Stimulated activated naive B cell treated with anti-CD40 and anti-IgM and Interleukin-4, amounts not matched to agents 10 μg/mL and 1 μg/mL and 100 μg/mL, for 72 hours (primary cell): ENCODE measurements at places on chromosomes 11 and 22.

DNA sequence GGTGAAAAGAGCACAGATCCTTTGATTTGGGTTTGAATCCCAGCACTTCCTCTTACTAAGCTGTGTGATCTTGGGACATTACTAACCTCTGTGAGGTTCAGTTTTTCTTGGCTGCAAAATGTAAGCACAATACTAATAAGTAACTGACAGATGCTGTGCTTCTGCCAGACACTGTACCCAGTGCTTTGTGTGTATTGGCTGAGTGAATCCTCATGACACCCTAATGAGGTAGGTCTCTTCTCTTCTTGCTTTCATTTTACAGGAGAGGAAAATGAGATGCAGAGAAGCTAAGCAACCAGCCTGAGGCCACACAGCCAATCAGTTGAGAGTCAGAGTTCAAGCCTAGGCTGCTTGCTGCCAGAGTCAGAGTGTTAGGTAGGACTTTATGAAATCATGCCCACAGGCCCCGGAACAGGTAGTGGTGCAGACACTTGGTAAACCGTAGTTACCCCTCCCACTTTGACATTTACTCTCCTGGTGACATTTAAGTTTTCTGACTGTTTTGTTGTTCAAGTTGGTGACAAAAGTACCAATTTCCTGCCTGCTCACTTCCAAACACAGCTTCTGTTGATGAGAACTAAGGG is 21.2 kb downstream of the PTPRJ start:
- peak overlapping the region; percentile 86 for H3K27ac ChIP-seq
- peaks cover 84% of the 10 kb centered on the region for H3K4me1 ChIP-seq
- no peaks in the 10 kb centered on the region for H3K36me3 ChIP-seq
- no peaks in the 10 kb centered on the region for H3K27me3 ChIP-seq

DNA sequence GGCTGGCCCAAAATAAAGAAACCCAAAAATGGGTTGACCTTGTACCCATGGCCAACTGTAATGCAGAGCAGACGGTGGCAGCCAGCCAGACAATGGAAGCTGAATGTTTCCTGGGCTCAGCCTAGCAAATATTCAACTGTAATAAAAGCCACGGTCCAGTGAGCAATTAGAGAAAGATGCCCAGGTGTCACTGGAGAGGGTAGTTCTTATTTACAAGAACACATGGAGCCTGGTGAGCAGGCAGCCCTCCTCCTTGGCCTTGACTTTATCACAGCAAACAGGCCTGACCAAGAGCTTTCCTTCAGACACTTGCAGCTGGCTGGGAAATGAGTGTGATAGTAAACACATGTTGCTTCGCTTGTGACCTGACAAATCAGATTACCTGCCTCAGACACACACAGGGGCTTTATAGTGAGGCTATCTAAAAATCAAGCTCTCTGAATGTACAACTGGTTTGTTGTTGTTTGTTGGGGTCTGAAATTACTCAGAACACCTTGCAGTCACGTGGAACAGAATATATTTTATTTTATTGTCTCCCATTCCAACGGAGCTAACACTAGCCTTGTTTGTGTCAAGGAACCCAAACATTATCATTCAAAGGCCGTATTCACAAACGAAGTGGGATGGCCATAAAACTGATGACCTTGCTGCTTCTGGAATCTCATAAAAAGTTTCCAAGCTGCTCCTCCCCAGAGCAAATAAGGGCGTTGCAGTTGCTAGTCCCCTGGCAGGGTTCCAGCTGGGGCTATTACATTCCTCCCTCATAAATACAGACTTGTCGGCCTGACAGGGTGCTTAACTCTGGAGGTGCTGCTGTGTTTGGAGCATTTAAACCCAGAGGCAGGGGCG is 161.1 kb downstream of the BBOX1 start:
- H3K27me3 ChIP-seq = peaks cover 4% of the 10 kb centered on the region
- no peak overlapping the region for H3K4me3 ChIP-seq
- no peaks in the 10 kb centered on the region for H3K36me3 ChIP-seq

- no peak overlapping the region for H3K4me3 ChIP-seq
- H3K4me1 ChIP-seq = peaks cover 2% of the 10 kb centered on the region
- H3K27me3 ChIP-seq = peaks cover 30% of the 10 kb centered on the region
- DNase-seq = no peak
- H3K36me3 ChIP-seq = no peaks in the 10 kb centered on the region
- no peak overlapping the region for H3K27ac ChIP-seq
Observed at GRCh38 chr22:48975886-48976285, 851.8 kb downstream of the BRD1 start.

- H3K4me1 ChIP-seq = peaks cover 28% of the 10 kb centered on the region
- no peak overlapping the region for H3K27ac ChIP-seq
- no peak overlapping the region for H3K4me3 ChIP-seq
- H3K36me3 ChIP-seq = no peaks in the 10 kb centered on the region
- peak; percentile 41 for DNase-seq
- no peaks in the 10 kb centered on the region for H3K27me3 ChIP-seq
Observed at GRCh38 chr22:22593964-22594656, 35.0 kb upstream of the PRAME start.

DNA sequence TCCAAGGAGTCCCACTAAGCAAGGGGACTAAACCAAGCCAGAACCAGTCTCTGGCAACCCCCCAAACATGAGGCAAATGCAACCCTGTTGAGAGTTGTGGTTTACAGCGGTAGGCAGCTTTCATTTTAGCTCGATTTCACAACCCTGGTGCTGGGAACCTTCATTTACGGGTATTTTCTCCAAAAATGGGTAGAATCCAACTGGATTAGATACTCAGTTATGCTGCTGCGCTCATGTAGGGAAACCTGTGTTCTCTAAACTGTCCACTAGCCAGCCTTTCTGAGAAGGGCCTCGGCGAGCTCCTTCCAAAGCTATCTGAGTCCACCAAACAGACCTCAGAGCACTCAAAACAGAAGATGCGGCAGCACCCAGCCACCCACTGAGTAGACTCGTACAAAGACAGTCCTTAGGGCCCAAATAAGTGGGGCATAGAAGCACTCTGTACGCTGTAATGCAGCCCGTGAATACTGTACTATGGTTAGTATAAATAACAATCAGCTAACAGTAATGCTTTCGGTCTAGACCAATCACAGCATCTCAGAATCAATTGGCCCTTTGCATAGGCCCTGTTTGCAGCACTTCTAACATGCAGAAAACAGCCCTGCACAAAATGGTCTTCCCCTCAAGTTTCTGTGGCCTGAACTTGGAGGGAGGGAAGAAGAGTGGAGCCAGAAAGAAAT is 104.7 kb downstream of the ETS1 start:
- H3K27ac ChIP-seq = peak overlapping the region; percentile 85
- peak overlapping the region; percentile 67 for H3K4me3 ChIP-seq
- H3K4me1 ChIP-seq = peaks cover 87% of the 10 kb centered on the region
- H3K27me3 ChIP-seq = no peaks in the 10 kb centered on the region

GRCh38 chr22:38452373-38453065 is 2.5 kb downstream of the KCNJ4 start:
- DNase-seq = no peak
- no peak overlapping the region for H3K27ac ChIP-seq
- no peak overlapping the region for H3K4me3 ChIP-seq
- no peaks in the 10 kb centered on the region for H3K36me3 ChIP-seq

DNA sequence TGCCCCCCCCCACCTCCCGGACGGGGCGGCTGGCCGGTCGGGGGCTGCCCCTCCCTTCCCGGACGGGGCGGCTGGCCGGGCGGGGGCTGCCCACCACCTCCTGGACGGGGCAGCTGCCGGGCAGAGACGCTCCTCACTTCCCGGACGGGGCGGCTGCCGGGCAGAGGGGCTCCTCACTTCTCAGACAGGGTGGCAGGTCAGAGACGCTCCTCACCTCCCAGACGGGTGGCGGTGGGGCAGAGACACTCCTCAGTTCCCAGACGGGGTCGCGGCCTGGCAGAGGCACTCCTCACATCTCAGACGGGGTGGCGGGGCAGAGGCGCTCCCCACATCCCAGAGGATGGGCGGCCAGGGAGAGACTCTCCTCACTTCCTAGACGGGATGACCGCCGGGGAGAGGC is 24.0 kb downstream of the RNF185 start:
- peaks cover 22% of the 10 kb centered on the region for H3K36me3 ChIP-seq
- peaks cover 4% of the 10 kb centered on the region for H3K4me1 ChIP-seq
- H3K4me3 ChIP-seq = no peak overlapping the region
- no peak overlapping the region for H3K27ac ChIP-seq
- no peak for DNase-seq

DNA sequence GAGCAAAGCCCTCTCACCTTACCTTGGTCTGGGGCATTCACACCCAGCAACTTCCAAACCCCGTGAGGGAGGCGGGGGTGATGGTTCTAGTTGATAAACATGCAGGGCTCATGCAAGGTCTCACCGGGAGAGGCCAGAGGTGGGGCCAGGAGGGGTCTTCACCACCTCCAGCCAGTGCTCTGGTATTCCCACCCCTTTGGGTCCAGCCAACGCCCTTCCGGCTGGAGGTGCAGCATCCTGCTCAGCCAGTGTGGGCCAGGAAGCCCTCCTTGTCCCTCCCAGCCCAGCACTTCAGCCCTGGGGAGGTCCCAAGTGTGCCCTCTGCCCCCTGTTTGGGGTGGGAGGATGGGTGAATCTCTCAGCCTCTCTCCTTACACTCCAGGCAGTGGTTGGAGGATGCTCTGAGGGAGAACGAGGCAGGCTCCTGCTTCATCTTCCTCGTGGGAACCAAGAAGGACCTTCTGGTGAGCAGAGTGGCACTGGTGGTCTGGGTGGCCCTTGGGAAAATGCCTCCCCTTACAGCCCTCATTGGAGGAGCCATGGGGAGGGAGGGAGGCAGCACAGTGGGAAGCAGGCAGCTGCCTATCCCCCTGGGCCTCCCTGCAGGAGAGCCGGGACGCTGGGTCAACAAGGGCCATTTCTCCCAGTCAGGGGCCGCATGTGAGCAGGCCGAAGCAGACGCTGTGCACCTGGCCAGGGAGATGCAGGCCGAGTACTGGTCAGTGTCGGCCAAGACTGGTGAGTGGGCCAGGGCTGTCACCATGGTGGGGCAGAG is 13.4 kb downstream of the RAB36 start:
- peaks cover 2% of the 10 kb centered on the region for H3K4me1 ChIP-seq
- no peak overlapping the region for H3K27ac ChIP-seq
- H3K36me3 ChIP-seq = no peaks in the 10 kb centered on the region
- no peak for DNase-seq

- no peaks in the 10 kb centered on the region for H3K27me3 ChIP-seq
- no peak for DNase-seq
- peaks cover 54% of the 10 kb centered on the region for H3K36me3 ChIP-seq
- H3K27ac ChIP-seq = peak overlapping the region; percentile 21
- H3K4me3 ChIP-seq = no peak overlapping the region
Observed at GRCh38 chr11:65205602-65205967, 23.9 kb downstream of the CAPN1 start.

GRCh38 chr22:44738347-44738715 is 14.0 kb upstream of the ARHGAP8 start:
- H3K27me3 ChIP-seq = peaks cover 6% of the 10 kb centered on the region
- H3K27ac ChIP-seq = no peak overlapping the region
- no peaks in the 10 kb centered on the region for H3K4me1 ChIP-seq
- no peak for DNase-seq
- H3K4me3 ChIP-seq = no peak overlapping the region

GRCh38 chr11:40027720-40028119 is 1431.7 kb downstream of the LRRC4C start:
- H3K4me1 ChIP-seq = no peaks in the 10 kb centered on the region
- H3K27ac ChIP-seq = no peak overlapping the region
- no peaks in the 10 kb centered on the region for H3K27me3 ChIP-seq
- no peaks in the 10 kb centered on the region for H3K36me3 ChIP-seq
- no peak for DNase-seq

DNA sequence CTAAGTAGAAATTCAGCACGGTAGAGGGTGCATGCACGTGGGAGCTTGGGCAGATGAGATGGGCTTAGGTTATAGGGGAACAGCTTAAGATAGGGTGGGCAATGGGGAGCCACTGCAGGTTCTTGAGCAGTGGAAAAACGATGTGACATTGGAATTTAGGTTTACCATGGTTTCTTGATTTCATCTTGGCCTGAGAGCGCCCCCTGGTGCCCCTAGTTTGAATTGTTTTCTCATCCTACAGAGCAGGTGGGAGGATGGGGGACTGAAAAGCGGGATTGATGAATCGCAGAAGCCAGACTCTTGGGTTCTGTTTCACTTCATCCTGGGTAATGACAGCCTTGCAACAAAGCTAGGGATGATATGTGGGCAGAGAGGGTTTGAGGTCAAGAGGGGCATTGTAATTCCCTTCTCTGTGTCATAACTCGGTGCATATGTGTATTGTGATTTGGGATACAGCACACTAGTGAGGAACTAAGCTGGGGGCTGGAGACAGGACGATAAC is 6.7 kb upstream of the MCAM start:
- H3K36me3 ChIP-seq = no peaks in the 10 kb centered on the region
- DNase-seq = no peak

- no peak for DNase-seq
- H3K36me3 ChIP-seq = no peaks in the 10 kb centered on the region
- H3K27ac ChIP-seq = no peak overlapping the region
- H3K4me1 ChIP-seq = no peaks in the 10 kb centered on the region
Observed at GRCh38 chr11:103730131-103730940, 306.1 kb upstream of the DDI1 start.

GRCh38 chr11:75733431-75734107 is 15.9 kb downstream of the MOGAT2 start:
- peaks cover 21% of the 10 kb centered on the region for H3K27me3 ChIP-seq
- no peak for DNase-seq
- H3K4me3 ChIP-seq = no peak overlapping the region
- H3K27ac ChIP-seq = no peak overlapping the region
- no peaks in the 10 kb centered on the region for H3K4me1 ChIP-seq

DNA sequence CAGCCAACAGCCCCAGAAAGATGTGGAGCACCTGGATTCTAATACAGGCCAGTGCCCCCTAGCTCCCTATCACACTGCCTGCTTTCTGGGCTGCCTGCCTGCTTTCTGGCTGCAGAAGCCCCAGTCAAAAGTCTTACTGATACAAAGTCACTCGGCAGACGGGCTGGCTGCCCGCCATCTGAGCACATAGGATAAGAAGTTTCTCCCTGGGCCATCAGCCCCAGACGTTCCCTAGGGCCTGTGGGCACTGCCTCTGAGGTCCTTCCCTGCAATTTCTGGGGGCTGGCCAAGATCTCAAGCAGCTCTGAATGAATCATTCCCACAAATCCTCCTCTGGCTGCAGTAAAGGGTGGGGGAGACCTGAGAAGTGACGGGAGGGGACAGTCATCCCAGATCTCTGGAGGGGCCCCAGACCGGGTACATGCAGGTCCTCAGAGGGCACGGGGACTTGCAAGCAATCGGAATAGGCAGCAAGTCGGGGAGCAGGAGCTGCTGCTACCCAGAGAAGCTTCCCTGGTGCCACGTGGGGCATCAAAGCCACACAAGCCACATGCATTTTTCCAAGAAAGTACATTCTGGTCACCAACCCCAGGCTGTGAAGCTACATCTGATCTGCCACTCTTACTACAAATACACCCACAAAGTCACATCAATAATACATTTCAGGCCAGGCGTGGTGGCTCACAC is 4.7 kb downstream of the TPST2 start:
- no peak for DNase-seq
- peaks cover 39% of the 10 kb centered on the region for H3K4me1 ChIP-seq
- H3K27me3 ChIP-seq = no peaks in the 10 kb centered on the region
- H3K27ac ChIP-seq = no peak overlapping the region
- H3K4me3 ChIP-seq = no peak overlapping the region

- H3K4me3 ChIP-seq = peak overlapping the region; percentile 32
- no peak for DNase-seq
- peaks cover 56% of the 10 kb centered on the region for H3K4me1 ChIP-seq
- H3K27me3 ChIP-seq = no peaks in the 10 kb centered on the region
- peak overlapping the region; percentile 31 for H3K27ac ChIP-seq
Observed at GRCh38 chr11:33157103-33158027, 3.9 kb downstream of the CSTF3 start.
